CD4-positive, alpha-beta T cell treated with Interleukin-1 beta for 1 hour (primary cell): ENCODE measurements at places on chromosomes 5 and 9.

GRCh38 chr9:16429671-16430070 is 440.8 kb downstream of the BNC2 start:
- no peak for DNase-seq

GRCh38 chr5:154478224-154478565 is at the start of gene HAND1:
Gene HAND1, minus strand, starts transcription at chr5:154478227. Its CDS starts 219 bp downstream, at chr5:154478008.
- DNase-seq, result no peak

DNA sequence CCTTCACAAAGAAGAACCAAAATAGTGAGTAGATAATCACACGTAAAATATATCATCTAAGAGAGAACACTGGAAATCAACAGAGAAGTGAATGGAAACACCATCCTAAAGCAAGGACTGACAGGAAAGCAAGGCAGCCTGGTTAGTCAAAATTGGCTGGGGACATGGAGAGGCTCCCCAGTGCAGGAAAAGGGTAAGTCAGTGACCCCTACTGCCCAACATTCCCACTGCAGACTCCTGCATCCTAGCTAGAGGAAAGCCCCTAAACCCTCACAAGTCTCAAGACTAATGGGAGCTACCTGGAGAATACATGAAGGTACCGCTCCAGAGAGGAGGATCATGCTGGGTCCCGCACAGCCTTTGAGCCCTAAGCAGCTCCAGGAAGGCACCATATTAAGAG is 60.1 kb downstream of the ZDHHC21 start:
- no peak for DNase-seq

GRCh38 chr5:133753856-133754255 is 141.5 kb upstream of the FSTL4 start:
- DNase-seq, result no peak

GRCh38 chr9:15374825-15375224 is 47.9 kb upstream of the SNAPC3 start:
- no peak for DNase-seq

DNA sequence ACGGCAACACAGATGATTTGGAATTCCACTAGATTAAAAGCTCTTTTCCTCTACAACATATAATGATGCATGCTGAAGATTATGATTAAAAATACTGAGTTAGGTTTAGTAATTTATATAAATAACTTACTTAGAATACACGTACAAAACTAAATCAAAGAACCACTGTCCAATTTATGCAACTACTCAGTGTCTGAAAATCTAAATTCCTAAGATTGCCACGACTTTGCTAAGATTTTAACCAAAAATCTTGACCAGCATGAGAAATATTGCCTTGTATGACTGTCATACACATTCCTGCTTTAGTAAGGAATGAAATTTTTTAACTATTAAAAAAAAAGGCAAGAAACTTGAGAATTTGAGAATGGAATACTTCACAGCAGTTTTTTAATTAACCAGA is 292.4 kb downstream of the ZNF608 start:
- no peak for DNase-seq

DNA sequence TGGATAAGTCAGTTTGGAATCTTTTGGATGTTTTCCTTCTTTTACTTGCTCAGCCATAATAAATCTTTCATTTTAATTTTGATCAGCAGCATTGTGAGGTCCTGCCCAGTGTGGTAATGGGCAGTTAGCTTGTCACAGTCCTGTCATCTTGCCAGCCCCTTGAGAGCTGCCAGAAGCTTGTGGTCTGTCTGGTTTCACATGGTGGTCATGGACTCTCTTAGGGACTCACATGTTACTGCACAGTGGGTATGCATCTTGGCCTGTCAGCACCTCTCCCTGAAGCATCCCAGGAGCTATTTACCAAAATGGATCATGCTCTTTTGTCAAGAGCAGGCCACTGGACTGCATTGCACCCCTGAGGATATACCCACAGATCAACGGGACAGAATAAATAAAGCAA is 60.3 kb downstream of the DAPK1 start:
- DNase-seq, result no peak

DNA sequence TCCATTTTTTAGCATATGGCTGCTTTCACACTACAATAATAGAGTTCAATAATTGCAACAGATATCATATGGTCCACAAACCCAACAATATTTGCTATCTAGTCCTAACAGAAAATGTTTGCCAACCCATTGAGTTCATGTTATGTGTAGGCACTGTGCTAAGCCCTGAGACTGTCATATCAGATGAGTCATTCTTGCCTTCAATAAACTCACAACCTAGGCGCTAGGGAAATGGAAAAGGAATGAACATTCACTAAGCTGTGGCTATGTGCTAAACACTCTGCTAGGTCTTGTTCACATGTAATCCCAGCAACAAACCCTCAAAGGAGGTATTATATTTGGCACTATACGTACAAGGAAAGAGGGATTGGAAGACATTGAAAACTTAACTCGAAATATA is 8.4 kb upstream of the TIMD4 start:
- DNase-seq, result no peak

- no peak for DNase-seq
These were observed 1.2 kb downstream of the DROSHA start for GRCh38 chr5:31530541-31531265.

DNA sequence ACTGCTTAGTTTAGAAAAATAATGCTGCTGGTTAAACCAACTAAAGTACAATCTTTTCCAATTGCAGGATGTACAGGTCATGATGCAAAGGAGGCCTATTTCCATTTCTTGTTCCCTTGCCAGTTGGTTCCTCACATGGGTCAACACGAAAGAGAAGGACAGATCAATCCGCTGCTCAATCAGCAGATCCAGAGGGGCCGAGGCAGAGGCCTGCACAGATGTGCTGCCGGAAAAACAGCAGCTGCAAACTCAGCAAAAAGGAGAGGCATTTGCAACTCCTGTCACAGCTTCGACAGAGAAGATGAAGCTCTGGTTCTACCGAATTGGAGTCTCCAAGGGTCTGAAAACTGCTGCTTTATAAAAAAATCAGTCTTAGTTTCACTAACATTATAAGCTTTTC is 69.8 kb downstream of the NIPSNAP3B start:
- DNase-seq, result no peak

DNA sequence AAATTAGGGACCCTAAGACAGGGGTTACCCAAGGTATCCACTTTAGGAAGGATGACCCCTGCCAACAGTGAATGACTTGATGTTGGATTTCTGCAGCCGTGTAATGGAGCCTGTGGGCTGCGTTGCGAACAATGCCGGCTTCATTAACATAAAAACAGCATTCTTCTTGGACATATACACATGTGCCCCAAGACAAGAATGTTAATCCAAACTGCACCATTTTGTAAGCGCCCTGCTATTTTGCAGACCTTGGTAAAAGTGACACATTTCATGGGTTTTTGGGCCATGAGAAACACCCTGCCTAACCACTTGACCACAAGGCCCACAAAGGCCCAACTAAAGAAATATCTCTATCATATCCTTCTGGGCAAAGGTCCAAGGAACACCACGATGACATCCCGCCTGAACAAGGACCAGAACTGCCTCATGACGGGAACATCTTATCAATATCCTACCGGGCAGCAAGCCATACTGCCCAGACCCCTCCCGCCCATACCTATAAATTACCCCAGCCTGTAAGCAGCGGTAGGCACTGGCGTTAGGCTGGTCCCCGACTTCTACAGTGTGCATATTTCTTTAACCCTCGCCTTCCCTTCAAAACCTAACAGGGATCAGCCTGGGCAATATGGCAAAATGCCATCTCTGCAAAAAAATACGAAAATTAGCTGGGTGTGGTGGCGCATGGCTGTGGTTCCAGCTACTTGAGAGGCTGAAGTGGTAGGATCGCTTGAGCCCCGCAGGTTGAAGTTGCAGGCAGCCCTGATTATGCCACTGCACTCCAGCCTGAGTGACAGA is 9.7 kb upstream of the PDCD1LG2 start:
- DNase-seq, result no peak

- no peak for DNase-seq
These were observed 493.3 kb downstream of the NTRK2 start for GRCh38 chr9:85162822-85163221.

- no peak for DNase-seq
These were observed 327.2 kb downstream of the ZSWIM6 start for GRCh38 chr5:61659221-61659696.

- no peak for DNase-seq
These were observed 73.3 kb downstream of the GOLPH3 start for GRCh38 chr5:32100691-32101302.

DNA sequence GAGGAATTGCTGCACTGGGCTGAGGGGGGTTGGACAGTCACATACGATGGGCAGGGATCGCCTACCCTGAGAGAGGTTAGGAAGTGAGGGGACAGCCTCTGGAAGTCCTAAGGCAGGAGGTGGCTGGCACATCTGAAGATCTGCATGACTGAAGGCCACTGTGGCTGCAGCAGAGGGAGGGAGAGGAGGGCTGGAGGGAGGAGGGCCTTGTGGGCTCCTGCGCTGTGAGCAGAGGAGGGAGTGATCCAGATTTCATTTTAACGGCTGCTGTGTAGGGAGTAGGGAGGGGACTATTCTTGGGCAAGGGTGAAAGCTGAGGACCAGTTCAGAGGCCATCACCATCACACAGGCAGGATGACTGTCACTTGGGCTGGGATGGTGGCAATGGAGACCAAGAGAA is 7.1 kb downstream of the EIF4E1B start:
- DNase-seq, result no peak

GRCh38 chr5:126926187-126926586 is 104.2 kb downstream of the MARCHF3 start:
- no peak for DNase-seq

DNA sequence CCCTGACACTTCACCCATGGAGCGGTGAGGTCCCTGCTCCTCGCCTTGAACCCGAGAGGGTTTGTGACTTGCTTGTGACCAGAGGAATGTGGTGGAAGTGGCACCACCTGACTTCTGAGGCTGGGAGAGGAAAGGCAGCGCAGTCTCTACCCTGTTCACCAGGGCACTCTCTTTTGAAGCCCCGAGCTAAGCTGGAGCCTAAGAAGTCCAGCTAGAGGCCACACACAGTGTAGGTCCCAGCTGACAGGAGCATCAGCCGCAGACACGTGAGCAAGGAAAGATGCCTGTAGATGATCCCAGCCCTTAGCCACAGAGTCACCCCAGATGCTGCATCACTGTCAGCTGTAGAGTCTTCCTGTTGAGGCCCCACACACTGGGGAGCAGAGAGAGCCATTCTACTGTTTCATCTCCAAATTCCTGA is 1.7 kb upstream of the ANGPTL2 start:
- no peak for DNase-seq

GRCh38 chr5:154652746-154653417 is 102.3 kb upstream of the LARP1 start:
- DNase-seq, result no peak

DNA sequence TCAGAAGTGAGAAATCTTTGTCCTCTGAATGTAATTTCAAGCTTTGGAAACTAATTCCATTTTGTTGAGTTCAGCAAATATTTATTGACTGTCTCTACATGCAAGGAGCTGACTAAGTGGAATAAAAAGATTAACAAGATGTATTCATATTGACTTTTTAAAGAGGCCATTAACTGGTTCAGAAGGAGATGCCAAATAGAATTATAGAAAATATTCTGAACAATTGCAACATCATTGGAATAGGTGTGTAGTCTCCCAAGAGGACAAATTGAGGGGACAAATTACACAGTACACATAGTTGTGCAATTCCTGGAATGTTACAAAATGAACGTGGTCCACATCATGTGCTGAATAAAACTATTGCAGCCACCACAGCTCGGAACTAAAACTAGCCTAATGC is 224.2 kb downstream of the NPR3 start:
- DNase-seq, result no peak

- DNase-seq, result no peak
These were observed 170.1 kb downstream of the SLF1 start for GRCh38 chr5:94788527-94788926.

DNA sequence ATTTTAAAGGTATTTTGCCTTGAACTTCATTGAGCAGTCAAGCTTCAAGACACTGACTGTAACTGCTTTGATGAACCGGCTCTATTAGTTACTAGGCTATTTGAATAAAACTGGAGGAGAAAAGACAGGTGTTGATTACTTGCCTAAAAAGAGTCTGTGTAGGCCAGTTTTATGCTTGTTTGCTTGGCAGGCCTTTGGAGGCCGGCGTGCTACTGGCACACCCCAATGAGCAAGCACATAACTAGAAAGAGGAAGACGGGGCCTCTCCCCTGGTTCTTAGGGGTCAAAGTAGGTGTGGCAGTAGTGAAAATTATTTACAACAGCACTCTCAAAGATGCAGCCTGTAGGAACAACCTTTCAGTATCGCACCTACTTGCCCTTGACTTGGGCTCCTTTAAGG is 2.1 kb upstream of the ZFR start:
- DNase-seq, result peak; percentile 59

DNA sequence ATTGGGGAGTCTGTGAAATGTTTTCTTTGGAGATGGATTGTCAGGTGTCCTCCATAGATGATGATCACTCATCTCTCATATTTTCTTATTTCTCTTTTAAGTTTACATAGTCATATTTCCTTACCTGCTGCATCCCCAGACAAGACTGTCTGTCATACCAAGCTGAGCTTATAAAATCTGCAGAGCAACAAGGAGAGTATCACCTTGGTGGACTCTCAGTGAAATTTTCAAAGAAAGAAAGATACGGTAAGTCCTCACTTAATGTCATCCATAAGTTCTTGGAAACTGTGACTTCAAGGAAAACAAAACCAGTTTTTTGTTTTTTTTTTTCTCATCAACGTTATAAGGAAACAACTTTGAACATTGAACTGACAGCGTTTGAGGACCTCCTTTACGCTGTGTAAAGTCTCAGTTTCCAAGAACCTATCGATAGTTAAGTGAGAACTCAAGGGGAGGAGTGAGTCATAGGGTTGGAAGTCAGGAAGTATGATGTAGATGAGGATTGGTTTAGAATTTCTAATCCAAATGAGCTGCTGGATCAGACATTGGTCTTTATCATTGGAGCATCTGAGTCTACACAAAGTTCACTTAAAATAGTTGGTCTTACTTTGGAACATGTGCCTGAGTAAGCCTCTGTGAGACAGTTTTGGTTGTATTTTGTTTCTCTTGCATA is 45.5 kb downstream of the SPIN1 start:
- DNase-seq, result no peak

GRCh38 chr5:854966-855743 is 4.4 kb upstream of the ZDHHC11 start:
- DNase-seq, result no peak
